T47D (cell line): ENCODE measurements at places on chromosomes 3 and 15.

- DNase-seq = no peak
Observed at GRCh38 chr15:77630956-77631744, 1.6 kb downstream of the LINGO1 start.

DNA sequence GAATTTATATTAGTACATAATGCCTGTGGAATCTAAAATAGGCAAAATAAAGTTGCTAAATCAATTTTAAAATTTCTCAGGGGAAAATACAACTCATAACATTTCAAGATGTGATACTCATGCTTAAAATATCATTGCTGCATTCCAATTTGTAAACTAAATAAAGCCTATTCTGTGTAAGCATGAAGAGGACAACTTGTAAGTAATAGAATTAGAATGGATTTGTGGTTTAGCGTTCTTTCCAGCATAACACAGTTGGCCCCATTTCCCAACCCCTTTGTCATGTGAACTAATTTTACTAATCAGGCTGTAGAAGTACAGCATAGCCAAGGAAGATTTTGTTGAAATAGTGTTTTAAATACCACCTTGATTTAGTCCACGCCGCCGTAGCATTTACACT is 437.2 kb downstream of the SI start:
- no peak for DNase-seq

DNA sequence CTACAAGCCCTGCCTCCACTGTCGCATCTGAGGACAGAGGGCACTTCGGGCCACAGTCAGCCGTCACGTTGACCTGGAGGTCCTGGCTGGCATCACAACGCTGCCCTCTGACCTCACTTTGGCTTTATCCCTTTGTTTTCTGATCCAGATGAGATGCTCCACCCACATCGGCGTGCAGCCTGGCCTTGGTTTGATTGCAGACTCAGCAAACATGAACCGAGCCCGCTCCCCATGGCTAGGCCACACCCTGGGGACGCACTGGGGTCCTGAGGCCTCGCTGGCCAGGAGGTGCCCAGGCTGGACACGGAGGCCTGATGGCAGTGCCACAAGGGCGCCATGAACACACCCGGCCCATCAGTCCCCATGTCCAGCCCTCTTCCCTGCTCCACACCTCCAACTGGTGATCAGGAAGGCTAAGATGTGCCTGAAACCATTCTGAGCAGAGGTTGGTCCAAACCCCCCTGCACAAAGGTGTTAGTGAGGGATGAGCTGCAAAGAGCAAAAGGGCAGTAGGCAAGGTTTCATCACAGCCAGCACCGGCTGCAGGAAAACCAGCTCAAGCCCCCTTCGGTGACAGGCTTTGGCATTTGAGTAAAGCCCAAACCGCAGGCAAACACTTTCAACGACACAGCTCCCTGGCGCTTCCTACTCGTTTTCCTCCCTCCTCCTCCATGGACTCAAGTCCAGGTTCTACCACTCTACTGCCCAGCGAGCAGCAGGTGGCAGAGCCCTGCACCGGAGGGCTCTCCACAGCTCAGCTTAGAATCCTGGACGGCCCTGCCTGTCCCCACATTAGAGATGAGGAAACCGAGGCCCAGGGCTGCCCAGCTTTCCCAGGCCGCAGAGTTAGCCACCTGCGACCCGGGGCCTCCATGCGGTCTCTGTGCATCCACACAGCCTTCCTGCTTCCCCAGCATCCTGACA is 165.8 kb downstream of the NUP210 start:
- no peak for DNase-seq

DNA sequence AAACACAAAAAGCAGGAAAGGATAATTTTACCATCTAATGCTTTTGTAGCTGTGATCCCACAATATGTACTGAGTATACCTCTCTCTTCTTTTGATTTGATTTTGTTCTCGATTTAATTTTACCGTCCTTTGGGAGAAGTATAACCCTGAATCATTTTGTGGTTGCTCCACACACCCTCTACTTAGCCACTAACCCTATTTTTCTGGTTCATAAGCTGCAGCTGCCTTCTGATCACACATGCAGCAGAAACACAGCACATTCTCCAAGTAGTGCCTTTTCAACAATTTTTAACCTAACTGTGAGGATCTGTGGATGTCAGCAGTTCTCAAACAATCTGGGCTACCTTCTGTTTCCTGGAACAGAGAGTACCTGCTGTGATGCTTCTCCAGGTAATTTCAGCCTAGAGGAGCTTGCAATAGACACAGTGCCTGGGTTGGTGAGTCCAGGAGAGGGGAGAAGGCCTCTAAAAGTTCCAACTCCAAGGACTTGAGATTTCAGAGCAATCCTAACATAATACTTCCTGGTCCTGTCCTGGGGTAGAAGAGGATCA is 40.3 kb downstream of the HGD start:
- DNase-seq = no peak

- DNase-seq = no peak
Observed at GRCh38 chr3:194732617-194733016, 46.9 kb downstream of the FAM43A start.

DNA sequence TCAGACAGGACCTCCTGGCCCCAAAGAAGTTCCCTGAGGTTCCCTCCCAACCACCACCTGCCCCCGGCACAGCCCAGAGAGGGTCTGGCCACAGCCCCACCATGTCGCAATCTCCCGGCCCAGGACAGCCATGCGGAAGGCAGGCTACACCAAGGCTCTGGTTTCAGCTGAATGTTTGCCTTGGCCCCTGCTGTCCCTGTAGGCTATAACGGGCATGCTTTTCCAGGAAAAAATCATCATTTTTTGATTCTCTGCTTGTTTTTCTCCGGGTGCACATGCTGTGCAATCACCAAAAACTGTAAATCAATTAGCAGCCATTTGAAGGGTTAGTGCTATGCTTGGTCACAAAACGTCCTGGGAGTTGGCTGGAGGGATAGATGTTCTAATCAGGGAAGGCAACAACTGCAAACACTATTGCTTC is 142.7 kb upstream of the IGF1R start:
- DNase-seq = no peak

- DNase-seq = no peak
Observed at GRCh38 chr3:156188757-156189156, 68.4 kb downstream of the KCNAB1 start.

GRCh38 chr15:94231723-94232468 is 535 bp downstream of the MCTP2 start:
- no peak for DNase-seq

GRCh38 chr3:53775834-53776251 is 70.4 kb downstream of the CHDH start:
- no peak for DNase-seq

GRCh38 chr3:138066972-138067371 is 48.4 kb downstream of the DZIP1L start:
- DNase-seq = no peak

DNA sequence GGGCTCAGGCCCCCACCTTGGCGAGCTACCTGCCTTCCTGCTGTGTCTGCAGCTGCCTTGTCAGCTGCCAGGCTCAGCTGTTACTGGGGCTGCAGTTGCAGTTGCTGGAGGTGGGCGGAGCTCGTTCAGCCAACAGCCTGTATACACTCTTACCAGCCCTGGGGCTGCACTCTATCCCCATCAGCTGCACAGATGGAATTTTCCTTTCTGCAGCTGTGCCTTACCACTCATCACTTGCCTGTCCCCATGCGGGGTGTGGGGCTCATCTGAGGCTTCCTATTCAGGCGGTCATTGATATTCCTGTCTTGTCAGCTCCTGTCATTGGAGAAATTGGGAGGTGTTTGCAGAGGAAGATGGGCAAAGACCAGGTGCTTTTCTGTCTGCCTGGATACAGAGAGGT is 9.1 kb upstream of the SYN2 start:
- no peak for DNase-seq

- no peak for DNase-seq
Observed at GRCh38 chr3:107630779-107631178, 108.0 kb downstream of the BBX start.

DNA sequence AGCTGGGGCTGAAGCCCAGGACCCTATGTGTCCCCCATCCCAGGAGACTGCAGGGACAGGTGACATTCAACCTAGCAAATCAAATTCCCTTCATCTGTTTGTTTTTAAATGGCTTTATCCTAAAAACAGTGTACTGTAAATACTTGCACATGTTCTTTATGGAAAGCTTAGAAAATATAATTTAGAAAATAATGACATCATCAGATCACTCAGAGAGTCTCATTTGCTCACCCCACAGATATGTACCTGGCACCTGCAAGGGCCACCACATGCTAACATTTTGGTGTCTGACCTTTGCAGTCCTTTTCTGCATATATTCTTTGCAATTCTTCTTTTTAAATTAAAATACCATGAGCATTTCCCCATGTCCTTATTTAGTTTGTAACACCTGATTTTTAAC is 58.6 kb upstream of the FGD5 start:
- DNase-seq = no peak

DNA sequence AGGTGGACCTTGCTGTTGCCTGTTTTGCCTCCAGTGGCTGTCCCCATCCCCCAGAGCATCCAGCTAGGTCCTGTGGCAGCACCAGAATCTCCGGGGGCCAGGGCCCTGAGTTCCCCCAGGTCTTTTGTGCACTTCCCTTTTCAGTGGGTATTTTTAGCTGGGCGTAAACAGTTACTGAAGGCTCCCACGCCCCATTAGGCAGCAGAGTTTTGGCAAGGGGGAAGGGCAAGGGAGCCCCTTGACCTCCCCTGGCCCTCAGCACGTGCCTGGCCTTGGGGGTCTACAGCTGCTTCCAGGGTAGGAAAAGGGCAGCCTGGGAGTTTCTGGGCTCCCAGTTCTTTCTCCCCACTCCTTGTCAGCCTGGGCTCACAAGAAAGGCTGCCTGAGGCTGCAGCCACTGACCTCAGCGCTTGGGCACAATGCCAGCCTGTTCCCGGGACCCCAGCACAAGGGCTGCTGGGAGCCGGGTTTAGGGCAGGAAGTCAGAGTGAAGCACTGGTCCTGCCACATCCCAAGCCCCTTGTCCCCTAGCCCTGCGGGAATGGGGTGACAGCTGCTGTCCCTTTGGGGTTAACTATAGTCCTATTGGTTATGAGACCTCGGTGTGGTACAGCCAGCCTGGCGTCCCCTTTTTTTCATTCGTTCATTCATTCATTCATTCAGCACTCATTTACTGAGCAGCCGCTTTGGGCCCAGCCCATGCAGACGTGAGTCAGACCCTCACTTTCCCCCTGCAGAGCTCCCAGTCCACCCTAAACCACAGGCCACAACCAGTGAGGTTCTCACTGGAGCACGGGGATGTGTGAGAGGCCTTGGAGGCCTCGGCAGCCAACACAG is 8.4 kb downstream of the CSK start:
- DNase-seq = no peak

DNA sequence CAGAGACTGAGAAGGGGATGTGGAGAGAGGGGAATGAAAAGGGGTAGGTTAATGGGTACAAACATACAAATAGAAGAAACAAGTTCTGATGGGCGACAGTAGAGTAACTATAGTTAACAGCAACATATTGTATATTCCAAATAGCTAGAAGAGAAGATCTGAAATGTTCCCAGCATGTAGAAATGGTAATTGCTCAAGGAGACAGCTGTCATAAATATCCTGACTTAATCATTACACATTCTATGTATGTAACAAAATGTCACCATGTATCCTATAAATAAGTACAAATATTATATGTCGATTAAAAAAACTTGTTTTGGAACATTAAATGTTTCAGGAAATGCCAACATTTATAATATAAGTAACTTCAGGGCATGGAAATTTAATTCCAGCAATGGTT is 23.3 kb downstream of the FMN1 start:
- DNase-seq = no peak
